Fibroblast of skin of left biceps (primary cell): ENCODE measurements at places on chromosomes 13 and 19.
A peak's percentile ranks its signal among the peaks of the same experiment; 100 is the strongest.

- DNase-seq, result no peak
Measured at GRCh38 chr19:30228113-30228834, 143.9 kb upstream of the ZNF536 start.

GRCh38 chr13:76730220-76730619 lies 156.0 kb downstream of the KCTD12 start:
- DNase-seq, result no peak

- no peak for DNase-seq
Measured at GRCh38 chr19:57434386-57435061, 601 bp upstream of the ZNF749 start.

GRCh38 chr13:109628251-109628699 lies 158.1 kb downstream of the IRS2 start:
- DNase-seq, result peak; percentile 23

- DNase-seq, result peak; percentile 77
Measured at GRCh38 chr19:28961772-28962500, 251.0 kb downstream of the UQCRFS1 start.

- no peak for DNase-seq
Measured at GRCh38 chr13:90627813-90628212, 719.7 kb upstream of the MIR17HG start.
